ENCODE measurements at places on chromosomes 7 and 10.

GRCh38 chr7:1758028-1758858, 88.2 kb downstream of the ELFN1 start:
- no peak for DNase-seq

- peak; percentile 99 for DNase-seq
Observed at GRCh38 chr7:13894954-13895353, 94.5 kb downstream of the ETV1 start.

DNA sequence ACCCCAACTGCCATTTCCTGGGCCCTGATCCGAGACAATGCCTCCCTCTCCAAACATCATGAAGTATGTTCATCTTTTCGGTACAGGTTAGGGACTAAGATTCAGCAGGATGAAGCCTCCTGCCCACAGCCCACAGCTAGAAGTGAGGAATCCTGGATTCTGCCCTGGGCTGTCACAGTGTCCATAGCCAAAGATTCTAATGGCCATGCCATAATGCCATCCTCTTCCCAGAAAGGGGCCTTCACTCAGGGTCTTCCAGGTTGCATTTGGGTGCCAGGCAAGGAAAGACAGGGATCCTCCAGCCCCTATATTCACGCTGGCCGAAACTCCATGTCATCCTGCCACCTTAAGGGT, 15.7 kb upstream of the ZMIZ1 start:
- no peak for DNase-seq

GRCh38 chr10:111338805-111339204, 262.0 kb downstream of the ADRA2A start:
- no peak for DNase-seq

GRCh38 chr10:27099448-27099847, 846 bp downstream of the ANKRD26 start:
- no peak for DNase-seq

- no peak for DNase-seq
Observed at GRCh38 chr10:11299125-11299524, 281.5 kb downstream of the CELF2 start.

- DNase-seq = no peak
Observed at GRCh38 chr10:18666810-18667209, 7.6 kb downstream of the ARL5B start.

- DNase-seq = no peak
Observed at GRCh38 chr7:38424750-38425463, 151.5 kb upstream of the TARP start.

DNA sequence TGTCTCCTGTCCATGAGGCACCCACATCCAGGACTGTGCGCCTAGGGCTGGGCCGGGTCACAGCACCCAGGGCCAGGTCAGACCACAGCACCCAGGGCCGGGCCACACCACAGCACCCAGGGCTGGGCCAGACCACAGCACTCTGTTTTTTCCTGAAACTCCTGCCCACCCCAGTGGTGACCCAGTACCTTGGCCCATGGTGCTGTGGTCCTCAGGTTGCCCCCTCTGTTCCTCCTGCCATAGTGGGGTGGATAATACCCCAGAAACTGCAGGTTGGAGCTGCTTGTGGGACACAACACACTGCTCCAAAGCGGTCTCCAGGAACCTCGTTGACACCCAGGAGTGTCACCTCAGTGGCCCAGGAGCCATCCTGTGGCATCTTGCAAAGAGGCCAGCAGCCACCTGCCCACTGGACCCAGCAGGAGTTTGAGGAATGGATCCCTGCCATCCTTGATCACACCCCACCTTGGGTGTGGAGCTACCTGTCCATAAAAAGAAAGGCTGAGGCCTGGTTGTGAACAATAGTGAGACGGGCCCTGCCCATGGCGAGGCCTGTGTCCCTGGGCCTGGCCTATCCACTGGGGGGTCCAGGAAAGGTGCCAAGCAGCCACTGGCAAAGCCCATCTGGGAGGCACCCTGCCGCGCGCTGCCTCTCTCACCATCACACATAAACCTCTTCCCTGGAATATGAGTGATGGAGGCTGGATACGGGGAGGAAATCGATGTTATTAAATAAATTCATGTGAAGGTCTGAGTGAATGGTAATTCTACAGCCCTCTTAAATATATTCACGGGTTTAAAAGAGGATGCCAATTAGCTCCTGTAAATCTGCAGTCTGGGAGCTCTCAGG, 89.0 kb downstream of the NKX6-2 start:
- DNase-seq = no peak

GRCh38 chr7:30973791-30974604, 10.2 kb downstream of the GHRHR start:
- DNase-seq = no peak

All from NCI-H2081 treated with DMSO at 0.1 percent for 48 hours (cell line).